Bronchial smooth muscle cell (primary cell): ENCODE measurements at places on chromosomes 11 and 22. TPM values are rescaled to one million over a fixed set of nuclear protein-coding genes. Genes with fewer than 3 reads are reported as not detected.

IGSF9B gene
- 0.17 and 0.79 TPM in 2 replicates for total RNA-seq

ADM2 gene
- 0.16 and 0.86 TPM in 2 replicates for total RNA-seq

OR52N4 gene
- 0.17 TPM in 1 of 2 replicates, not detected in the other for total RNA-seq

MMP13 gene
- not detected in 2 replicates for total RNA-seq

KRTAP5-1 gene
- not detected in 2 replicates for total RNA-seq

CNIH2 gene
- total RNA-seq: 0.17 TPM in 1 of 2 replicates, not detected in the other

OR56A3 gene
- total RNA-seq: not detected in 2 replicates

C1QTNF4 gene
- 0.16 and 0.17 TPM in 2 replicates for total RNA-seq

CFAP68 gene
- total RNA-seq: 9.5 and 13.0 TPM in 2 replicates

LIF gene
- total RNA-seq: 12.8 and 33.7 TPM in 2 replicates

UPK3A gene
- not detected in 2 replicates for total RNA-seq

FZD4 gene
- 30.6 and 33.6 TPM in 2 replicates for total RNA-seq

FAM83F gene
- under 0.01 TPM in 1 of 2 replicates, not detected in the other for total RNA-seq

ATF4 gene
- 141 and 225 TPM in 2 replicates for total RNA-seq

F2 gene
- total RNA-seq: 0.16 TPM in 1 of 2 replicates, not detected in the other

PGA5 gene
- total RNA-seq: 0.32 and 2.1 TPM in 2 replicates

OTOG gene
- not detected in 2 replicates for total RNA-seq

BUD13 gene
- 9.1 and 11.2 TPM in 2 replicates for total RNA-seq

SHANK2 gene
- total RNA-seq: 0.32 and 0.43 TPM in 2 replicates

WNT7B gene
- under 0.01 TPM in 1 of 2 replicates, not detected in the other for total RNA-seq

SLC22A8 gene
- under 0.01 TPM in 1 of 2 replicates, not detected in the other for total RNA-seq

GP1BB gene
- total RNA-seq: 0.52 and 0.79 TPM in 2 replicates

DSCAML1 gene
- under 0.01 TPM in 2 replicates for total RNA-seq

PRODH gene
- total RNA-seq: under 0.01 and 0.26 TPM in 2 replicates

KLHL35 gene
- 0.43 and 2.5 TPM in 2 replicates for total RNA-seq

NRIP3 gene
- 3.0 and 15.9 TPM in 2 replicates for total RNA-seq

DNAL4 gene
- total RNA-seq: 12.0 and 16.2 TPM in 2 replicates

HBG1 gene
- not detected in 2 replicates for total RNA-seq

SLC15A3 gene
- total RNA-seq: 11.0 and 22.6 TPM in 2 replicates

OR5A1 gene
- not detected in 2 replicates for total RNA-seq

NOX4 gene
- 0.26 and 0.47 TPM in 2 replicates for total RNA-seq

OR2D2 gene
- total RNA-seq: 0.09 and 0.16 TPM in 2 replicates

CLMP gene
- 80.1 and 139 TPM in 2 replicates for total RNA-seq

KCTD14 gene
- total RNA-seq: 0.32 and 0.43 TPM in 2 replicates
